Cortex of kidney (tissue), 1 donor: ENCODE measurements at places on chromosomes 4 and X.

GRCh38 chr4:7366180-7366945 lies 68.4 kb downstream of the PSAPL1 start:
- DNase-seq = no peak

GRCh38 chrX:25300994-25301393 lies 285.2 kb upstream of the ARX start:
- no peak for DNase-seq

GRCh38 chrX:70346418-70347070 lies 56.6 kb downstream of the KIF4A start:
- no peak for DNase-seq

DNA sequence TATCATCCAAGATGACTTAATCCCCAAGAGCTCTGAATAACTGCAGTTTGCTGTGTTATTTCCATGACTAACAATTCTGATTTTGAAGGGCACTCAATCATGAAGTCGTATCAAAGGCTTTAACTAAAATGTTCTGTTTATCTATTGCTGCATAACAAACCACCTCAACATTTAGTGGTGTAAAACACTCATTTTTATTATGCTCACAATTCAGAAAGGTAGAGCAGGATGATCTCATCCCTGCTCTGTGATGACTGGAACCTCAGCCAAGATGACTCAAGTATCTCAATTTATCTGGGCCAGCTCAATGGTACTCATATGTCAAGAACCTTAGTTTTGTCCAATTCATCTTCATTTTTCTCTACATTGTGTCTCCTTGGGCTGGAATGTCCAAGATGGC lies 451.1 kb downstream of the PPARGC1A start:
- no peak for DNase-seq

DNA sequence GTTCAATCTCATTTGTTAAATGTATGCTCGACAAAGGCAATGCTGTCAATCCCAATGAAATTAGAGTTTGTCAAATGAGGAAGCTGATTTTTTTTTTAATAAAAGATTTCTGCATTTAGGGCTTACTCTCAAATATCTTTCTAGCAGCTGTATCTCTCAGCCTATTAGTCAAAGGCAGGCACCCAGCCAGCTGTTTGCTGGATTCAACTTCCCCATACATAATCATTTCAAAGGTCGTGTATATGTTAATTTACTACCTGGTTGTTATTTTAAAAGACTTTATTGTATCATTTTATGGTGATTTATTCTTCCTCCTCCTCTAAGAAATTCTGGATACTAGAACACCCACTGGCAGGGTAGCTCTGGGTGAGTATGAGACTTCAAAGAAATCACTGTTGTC lies 27.1 kb downstream of the RAI2 start:
- no peak for DNase-seq

DNA sequence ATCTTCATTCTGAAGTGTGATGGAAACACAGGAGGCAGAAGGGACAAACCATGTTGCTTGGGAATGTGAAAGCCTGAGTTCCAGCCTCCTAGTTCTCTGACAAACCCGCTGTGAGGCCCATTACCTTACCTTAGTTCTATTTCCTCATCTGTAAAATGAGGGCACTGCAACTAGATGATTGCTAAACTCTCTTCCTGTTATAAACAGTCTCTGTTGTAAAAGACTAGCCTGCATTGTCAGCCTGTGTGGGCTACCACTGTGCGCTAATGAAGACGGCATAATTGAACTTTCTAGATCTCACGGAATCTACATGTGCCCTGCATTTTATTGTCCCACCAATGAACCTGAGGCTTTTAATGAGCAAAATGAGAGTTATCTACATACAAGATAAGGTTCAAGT lies 147.2 kb downstream of the AFF2 start:
- no peak for DNase-seq

- DNase-seq = no peak
Observed at GRCh38 chr4:3203971-3204431, 45.0 kb upstream of the MSANTD1 start.

- no peak for DNase-seq
Observed at GRCh38 chrX:20431486-20431885, 164.8 kb upstream of the RPS6KA3 start.

DNA sequence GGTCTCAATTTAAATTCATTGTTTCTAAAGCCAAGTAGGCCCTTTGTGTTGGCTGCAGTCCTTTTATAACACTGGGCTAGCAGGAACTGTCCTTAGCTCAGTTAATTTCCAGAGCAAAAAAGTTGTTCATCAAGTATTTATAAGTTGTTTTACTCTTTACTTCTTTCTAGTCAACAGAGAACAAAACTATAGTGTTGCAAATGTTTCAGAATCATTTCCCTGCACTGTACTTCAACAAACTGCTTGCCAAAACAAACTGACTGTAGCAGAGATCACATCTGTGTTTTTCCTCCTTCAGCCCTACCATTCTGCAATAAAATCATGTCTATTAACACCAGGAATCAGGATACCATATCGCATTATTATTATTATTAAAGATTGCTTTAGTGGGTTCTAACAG lies 168.5 kb upstream of the SH3RF1 start:
- DNase-seq = no peak

DNA sequence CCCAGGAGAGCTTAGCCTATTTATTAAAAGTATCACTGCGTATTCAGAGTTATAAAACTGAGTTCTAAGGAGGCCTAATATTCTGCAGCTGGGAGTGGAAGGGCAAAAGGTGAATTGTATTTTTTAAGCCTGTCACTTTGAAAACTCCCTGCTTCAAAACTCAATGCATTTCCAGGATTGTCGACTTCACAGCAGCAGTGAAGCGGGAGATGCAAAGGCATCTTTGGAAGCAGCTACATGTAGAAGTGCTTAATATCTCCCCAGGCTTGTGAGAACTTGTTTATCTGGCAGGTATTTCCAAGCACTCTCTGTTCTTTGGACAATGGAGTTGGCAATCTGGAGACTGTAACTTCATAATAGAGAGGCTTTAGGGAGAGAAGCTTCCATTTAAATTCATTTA lies 717.5 kb upstream of the SLIT2 start:
- DNase-seq = no peak

DNA sequence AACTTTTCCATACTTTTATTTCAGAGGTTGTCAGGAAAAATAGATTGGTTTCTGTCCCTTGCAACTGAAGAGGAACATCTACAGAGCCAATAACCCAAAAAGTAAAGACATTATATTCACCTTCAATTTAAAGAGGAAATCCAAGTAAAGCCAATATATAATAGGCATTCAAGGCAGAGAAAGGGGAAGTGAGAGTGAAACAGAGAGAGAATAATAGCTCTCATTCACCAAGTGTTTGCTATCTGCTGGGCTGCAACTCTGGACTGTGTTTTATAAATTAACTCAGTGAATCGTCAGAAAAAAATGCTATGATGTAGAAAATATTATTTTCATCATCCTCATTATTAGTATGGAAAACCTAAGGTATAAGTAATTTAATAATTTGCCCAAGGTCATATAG lies 448.5 kb downstream of the TRAM1L1 start:
- no peak for DNase-seq

DNA sequence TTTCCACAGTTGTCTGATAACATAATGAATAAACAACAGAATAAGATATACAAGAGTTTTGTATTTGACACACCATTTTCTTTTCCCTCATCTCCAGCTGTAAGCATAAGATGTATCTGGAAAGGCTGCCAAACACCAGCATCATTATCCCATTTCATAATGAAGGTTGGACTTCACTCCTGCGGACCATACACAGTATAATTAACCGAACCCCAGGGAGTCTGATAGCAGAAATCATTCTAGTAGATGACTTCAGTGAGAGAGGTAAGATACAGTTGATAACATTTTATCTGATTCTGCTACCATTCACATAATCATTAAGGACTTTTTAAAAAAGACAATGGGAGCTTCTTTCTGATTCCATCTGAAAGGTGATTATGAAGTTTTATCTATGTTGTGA lies 535.2 kb downstream of the GALNTL6 start:
- DNase-seq = no peak

DNA sequence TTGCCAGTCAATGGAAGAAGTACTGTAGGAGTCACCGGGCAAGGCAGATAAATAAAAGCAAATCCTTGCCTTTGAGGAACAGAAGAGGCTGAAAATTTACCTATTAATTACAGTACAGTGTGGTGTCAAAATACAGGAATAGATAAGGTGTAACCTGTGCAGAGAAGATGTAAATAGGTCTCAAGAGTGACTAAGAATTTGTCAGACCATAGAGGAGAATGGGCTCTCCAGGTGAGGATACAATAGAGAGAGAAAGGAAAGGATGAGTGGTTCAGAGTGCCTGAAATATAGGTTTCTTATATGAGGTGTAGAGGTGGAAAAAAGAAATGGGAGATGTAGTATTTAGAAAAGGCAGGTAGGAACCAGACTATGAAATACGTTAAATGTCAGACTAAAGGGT lies 801 bp upstream of the ZC4H2 start:
- DNase-seq = no peak

DNA sequence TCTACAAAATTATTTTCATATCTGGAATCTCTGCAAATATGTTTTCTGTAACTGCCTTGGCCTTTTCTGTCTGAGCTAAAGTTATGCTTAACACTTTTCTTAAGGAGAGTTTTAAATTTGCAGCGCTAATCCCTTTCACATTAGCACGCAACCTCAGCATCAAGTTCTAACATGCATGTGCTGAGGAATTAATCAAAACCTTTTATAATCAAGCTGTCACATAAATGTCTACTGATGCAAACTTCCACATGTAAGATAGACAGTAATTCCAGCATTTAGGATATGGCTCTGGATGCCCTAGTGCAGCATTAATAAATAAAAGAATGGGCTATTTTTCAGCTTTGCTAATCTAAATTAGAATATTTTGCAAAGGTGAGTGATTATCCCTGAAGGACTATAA lies 17.5 kb upstream of the NEIL3 start:
- DNase-seq = no peak

DNA sequence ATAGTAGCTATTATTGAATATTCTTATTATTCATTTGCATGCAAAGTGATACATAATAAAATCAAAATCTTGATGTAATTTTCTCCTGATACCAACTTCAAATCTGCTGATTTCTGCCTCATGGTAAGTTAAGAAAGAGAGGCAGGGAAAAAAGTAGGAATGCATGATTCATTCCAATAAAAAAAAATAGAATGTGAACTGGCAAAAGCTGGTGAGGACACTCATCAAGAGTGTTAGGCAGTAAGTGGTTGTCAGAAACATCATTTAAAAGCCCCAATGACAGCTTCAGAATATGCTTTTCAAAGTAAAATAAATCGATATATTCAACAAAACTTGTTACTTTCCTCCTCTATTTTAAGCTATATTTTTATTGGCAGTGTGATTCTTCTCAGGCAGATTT lies 979.1 kb downstream of the TECRL start:
- DNase-seq = no peak

GRCh38 chr4:40254608-40255392 lies 58.0 kb downstream of the RHOH start:
- DNase-seq = no peak

GRCh38 chrX:39619182-39620009 lies 478.4 kb downstream of the BCOR start:
- no peak for DNase-seq

GRCh38 chr4:39548425-39549067 lies 21.3 kb upstream of the UGDH start:
- no peak for DNase-seq

GRCh38 chr4:5127556-5127955 lies 76.3 kb downstream of the STK32B start:
- no peak for DNase-seq

DNA sequence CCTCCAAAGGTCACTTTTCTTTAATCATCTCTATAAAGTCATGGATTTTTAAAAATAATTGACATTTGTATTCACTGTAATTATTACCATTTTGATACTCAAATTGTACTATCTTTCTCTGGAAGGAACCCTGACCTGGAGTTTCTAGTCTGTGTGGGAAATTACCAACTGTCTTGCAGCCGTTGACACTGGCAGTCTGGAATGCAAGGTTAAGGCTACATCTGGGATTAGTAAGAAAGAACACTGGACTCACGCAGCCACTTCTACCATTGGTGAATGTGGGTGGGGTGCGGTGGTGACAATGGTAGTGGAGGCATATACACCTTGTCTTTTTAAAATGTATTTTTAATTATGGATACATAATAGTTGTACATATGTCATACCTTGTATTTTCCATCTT lies 40.9 kb downstream of the EGF start:
- no peak for DNase-seq

GRCh38 chr4:140296335-140297220 lies 76.9 kb upstream of the SCOC start:
- DNase-seq = no peak

GRCh38 chr4:8278009-8278395 lies 8.4 kb downstream of the HTRA3 start:
- DNase-seq = no peak

DNA sequence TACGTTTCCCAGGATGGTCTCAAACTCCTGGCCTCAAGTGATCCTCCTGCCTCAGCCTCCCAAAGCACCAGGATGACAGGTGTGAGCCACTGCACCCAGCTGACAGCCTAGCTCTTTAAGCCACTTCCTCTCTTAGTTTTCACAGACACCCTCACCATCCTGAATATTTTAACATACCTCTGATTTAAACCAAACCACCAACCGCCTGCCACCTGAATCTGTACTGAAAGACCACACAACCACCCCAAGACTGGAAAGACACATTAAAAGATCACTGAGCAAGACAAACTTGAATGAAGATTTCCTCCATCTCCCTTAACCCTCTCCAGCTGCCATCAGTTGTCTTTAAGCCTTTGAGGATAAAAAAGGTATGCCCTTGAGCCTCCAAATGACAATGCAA lies 110.6 kb downstream of the SH3KBP1 start:
- no peak for DNase-seq

GRCh38 chr4:20017777-20018115 lies 234.0 kb upstream of the SLIT2 start:
- no peak for DNase-seq

- no peak for DNase-seq
Observed at GRCh38 chr4:13888112-13888511, 260.6 kb upstream of the BOD1L1 start.

DNA sequence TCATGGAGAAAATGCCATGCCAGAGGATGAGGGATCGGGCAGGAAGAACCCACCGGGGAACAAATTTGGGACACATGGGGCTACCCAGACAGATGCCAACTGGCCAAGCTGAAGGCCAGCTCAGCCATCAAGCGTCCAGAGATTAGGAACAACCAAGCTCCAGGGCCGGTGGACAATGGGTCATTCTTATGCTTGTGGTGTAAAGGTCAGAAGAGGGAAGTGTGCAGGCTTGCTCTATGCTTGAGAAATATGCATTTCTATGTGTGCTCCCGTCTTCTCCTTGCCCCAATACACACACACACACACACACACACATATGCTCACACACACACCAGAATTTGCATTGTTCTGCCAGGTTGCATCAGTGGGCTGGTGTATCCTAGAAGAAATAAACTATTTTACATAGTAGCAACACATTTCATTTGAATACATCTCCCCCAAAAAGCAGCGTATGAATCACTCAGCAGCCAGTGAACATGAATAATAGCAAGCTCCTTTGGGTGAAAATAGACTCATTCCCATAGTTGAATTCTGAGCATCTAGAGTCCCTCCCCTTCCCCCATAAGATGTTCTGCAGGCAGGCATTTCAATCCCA lies 201.9 kb upstream of the PPARGC1A start:
- DNase-seq = no peak
